ENCODE measurements at places on chromosomes 2 and 18.

DNA sequence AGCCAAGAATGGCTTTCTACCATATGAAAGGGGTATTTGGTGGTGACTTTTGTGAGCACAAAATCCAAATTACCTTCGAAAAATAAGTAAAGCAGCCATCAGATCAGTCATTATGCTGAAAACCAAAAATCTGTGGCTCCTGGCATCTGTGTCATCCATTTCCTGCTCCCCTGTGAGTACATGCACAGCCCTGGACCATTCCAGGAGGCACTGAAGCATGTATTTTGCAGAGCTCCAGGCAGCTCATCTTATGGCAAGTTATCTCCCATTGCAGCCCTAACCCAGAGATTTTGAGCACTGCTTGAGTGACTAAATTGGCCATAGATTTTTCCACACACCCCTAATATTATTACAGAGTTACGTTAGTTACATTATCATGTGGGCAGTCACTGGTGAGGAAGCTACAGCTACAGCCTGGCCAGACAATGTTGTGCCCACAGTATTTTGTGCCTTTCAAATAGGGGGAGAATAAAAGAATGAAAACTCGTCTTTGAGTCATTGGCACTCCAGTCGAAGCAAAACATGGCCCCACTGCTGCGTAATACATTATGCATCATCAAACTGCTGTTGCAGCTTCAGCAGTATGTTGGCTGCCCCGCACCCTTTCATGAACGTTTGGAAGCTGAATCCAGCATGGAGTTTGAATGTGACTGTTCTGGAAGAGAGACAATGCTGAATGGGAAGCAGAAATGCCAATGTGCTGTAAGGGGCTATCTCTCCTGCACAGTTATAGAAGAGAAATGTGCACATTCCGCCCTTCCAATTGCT, 702.2 kb downstream of the RNF144A start:
- DNase-seq, result no peak

DNA sequence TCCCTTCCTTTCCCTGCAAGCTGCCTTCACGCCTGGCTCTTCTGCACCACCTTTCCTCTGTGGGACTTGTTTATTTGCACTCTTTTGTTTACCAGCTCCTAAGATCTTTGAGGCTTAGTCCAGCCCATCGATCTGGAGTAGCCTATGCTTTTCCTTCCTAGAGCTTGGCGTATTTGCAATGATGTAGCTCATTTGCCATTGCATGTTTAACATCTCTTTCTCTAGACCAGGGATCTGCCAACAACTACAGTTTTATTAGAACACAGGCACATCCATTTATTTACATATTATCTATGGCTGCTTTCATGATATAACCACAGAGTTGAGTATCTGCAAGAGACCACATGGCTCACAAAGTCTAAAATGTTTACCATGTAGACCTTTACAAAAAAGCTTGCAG, 150.4 kb downstream of the RAPGEF4 start:
- no peak for DNase-seq

GRCh38 chr2:160932960-160933359, 227.3 kb upstream of the TANK start:
- DNase-seq, result peak; percentile 81

DNA sequence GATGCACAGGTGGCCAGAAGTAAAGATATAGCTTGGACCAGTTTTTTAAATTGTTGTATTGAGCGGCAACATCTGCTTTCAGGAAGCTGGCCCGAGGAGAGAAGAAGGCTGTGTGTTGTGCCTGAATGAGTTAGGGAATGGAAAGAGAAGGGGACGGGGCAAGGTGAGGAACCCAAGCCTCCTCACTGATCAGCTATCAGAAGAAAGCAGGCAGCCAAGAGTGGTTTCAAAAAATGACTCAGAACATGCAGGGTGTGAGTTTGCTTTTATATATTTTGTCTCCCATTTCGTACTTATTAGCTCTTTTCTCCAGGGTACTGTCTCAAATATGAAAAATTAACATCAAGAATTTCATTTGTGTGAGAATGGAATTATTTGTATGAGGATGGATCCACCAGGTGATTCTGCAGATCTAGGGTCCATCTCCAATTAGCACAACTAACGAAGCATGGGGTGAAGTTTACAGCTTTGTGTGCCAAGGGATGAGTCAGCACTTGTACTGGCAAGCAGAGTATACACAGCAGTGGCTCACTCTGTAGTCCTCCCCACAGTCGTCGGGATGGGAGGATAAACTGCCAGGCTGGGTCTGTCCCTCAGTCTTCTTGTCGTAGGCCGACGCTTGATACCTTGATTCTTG, 175.7 kb downstream of the PIEZO2 start:
- DNase-seq, result peak; percentile 8

DNA sequence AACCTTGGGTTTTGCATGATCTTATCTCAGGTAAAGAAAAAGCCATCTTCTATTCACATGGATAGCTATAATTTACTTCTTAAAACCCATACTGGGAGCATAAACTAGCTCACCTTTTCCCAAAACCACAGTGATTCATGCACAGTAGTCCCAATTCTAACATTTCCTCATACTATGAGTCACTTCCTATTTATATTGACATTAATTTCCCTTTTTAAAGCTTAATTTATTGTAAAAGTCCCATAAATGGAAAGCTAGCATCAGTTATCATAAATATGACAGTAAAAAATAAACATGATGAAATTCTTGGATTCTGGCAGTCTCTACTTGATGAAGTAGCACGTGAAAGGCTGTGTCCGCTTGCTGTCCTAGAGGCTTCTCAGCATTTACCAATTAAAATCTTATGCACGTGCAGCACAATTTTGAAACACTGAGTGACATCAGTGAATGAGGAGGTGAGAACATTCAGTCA, 180.1 kb downstream of the CDH2 start:
- DNase-seq, result peak; percentile 35

- no peak for DNase-seq
Observed at GRCh38 chr2:191946471-191947182, 99.7 kb upstream of the CAVIN2 start.

DNA sequence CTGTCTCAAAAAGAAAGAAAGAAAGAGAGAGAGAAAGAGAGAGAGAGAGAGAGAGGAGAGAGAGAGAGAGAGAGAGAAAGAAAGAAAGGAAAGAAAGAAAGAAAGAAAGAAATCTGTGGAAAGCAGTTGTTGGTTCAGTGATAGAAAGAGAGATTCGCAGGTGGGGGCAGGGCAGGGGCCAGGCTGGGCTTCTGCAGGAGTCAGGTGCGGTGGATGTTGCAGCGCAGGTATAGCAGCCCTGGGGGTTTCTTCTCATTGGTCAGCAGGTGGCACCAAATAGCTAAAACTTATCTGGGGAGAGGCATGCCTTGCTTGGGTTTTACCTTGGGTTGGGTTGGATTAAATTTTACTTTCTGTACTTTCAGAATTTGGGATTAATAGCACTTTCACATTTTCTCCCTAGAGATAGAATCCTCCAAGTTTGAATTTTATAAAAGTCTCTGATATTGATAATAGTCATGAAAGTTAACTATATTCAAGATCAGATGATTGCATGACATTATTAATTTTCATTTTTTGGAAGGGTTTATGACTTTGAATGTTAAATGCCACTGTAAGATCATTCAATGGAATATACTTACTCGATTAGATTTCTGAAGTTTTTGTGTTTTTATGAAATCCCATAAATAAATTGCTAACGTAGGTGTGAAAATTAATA, 66.6 kb downstream of the SPTBN1 start:
- DNase-seq, result peak; percentile 49

- DNase-seq, result no peak
Observed at GRCh38 chr2:127859712-127860085, 1.7 kb upstream of the POLR2D start.

GRCh38 chr2:217913436-217913835, 89.4 kb downstream of the TNS1 start:
- DNase-seq, result no peak

- no peak for DNase-seq
Observed at GRCh38 chr18:52602820-52603219, 262.8 kb downstream of the DCC start.

DNA sequence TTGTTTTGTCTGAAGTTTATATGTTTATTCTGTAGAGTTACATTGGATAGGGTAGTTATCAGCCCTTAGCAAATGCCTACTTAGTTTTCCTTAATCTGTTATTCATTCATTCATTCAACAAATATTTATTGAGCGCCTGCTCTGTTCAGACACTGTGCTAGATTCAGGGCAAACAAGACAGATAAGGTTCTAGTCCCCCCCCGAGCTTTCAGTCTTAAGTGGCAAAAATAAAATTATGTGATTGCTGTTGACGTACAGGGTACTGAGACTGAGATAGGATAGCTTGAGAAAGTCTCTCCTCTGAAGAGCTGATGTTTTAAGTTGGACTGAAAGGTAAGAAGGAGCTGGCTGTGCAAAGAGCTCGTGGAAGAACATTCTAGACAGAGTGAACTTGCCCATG, 58.7 kb downstream of the CRIM1 start:
- DNase-seq, result no peak
